Vagina (tissue), 2 donors: ENCODE measurements at places on chromosomes 12 and 14. TPM values are rescaled to one million over a fixed set of nuclear protein-coding genes. Genes with fewer than 3 reads are reported as not detected.

GRCh38 chr14:99351166-99352007 lies 79.4 kb upstream of the BCL11B start:
- no peak for DNase-seq

DNA sequence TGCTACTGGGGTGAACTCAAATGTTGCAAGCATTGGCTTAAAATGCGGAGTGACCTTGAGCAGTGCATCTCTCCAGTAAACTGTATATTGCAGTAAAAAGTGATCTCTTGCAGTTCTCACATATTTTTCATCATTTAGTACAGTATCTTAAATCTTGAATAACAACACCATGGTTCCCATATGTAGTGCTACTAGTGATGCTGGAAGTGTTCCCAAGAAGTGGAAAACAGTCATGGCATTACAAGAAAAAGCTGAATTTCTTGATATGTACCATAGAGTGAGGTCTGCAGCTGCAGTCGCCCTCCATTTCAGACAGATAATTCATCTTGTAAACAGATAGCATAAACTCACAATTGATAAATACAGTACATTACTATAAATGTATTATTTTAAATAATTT lies 42.9 kb upstream of the TSPAN8 start:
- no peak for DNase-seq

- DNase-seq, result peak; percentile 67
Measured at GRCh38 chr14:95835121-95835730, 41.4 kb upstream of the TUNAR start.

GRCh38 chr12:121522971-121523370 lies 57.9 kb downstream of the KDM2B start:
- DNase-seq, result no peak

DNA sequence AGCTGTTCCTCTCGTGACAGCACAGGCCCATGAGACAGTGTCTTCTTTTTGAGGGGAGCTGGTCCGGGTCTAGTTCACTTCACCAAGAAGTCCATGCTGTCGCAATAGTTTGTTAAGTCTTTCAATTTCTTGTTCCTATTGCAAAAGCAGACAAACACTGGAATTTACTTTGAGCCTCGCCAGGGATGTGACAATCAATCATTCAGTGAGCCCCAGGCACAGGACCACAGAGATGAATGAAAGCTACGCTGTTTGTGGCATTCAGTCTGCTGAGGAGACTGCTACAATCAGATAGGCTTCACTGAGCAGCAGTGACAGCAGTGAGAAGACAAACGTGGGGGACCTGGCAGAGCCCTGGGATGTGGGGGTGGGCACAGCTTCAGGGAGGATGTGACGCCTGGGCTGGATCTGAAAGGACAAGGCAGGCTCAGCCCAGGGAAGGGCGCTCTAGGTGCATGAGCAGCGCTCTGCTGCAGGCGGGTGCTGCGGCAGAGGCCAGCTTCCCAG lies 35.5 kb downstream of the TCTN1 start:
- DNase-seq, result no peak

- DNase-seq, result no peak
Measured at GRCh38 chr14:65164825-65165135, 62.5 kb upstream of the MAX start.

DNA sequence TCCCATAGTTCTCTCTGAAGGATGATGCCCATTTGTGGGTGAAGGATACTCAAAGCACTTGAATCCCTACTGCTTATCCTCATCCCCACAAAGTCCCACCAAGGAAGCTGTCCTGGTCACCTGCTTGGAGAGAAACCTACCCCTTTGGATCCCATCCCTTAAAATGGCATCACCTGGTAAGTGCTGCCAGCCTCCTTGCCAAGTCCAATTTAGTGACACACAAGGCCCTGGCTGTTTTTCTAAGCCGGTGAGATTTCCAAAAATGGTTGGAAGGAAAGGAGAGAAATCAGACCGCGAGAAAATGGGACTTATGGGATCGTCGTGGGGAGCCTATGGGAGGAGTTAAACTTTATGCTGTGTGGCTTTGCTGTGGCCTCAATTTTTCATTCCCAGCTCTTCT lies 358.2 kb downstream of the FUT8 start:
- DNase-seq, result no peak

- no peak for DNase-seq
Measured at GRCh38 chr14:63432888-63433552, 110.2 kb downstream of the PPP2R5E start.

DNA sequence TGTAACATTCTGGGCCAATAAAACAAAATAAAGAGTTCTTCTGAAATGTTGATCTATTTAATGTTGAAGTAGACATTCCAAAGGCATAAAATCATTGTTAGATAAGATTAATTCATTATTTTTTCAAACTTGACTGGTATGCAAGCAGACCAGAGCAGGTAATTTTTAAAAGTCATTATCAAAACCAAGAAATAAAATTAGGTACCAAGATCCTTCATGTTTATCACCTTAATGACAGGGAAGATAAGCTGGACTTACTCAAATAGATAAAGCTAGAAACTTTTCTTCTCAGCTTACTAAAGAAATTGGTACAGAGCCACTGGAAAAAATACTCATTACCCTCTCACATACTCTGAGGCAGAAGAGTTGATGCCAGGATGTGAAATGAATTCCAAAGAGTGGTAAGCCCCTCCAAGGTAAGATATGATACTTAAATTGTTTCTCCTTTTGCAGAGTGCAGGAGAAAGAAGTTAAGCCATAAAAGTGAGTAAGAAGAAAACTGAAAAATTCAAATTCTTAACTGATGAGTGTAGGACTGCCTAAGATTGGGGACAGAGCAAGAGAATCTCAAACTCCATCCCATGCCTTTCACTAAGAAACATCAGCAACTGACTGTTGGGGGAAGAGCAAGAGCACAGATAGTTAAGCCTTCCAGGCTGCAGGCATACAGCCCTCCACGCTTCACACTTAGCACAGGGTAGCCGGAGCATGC lies 111.9 kb downstream of the SLC41A2 start:
- no peak for DNase-seq

DNA sequence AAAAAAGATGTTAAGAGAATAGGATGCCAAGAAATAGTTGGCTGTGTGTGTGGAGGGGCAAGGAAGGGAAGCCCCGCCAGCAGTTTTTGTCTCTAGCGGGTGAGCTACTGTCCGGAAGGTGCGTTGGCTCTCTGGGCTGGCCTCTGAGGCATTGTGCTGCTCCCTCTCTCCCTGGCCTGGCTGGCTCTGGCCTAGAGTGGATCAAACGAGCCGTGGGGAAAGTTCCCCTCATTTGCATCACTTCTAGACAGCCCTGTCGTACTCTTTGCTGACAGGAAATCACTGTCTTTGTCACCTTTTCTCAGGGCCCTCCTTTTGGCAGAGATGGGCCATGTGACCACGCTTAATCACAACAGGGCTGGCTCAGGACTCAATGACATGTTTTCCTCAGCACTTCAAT lies 236.1 kb upstream of the NPAS3 start:
- no peak for DNase-seq

GRCh38 chr14:74325446-74325845 lies 22.7 kb upstream of the ABCD4 start:
- DNase-seq, result no peak

DNA sequence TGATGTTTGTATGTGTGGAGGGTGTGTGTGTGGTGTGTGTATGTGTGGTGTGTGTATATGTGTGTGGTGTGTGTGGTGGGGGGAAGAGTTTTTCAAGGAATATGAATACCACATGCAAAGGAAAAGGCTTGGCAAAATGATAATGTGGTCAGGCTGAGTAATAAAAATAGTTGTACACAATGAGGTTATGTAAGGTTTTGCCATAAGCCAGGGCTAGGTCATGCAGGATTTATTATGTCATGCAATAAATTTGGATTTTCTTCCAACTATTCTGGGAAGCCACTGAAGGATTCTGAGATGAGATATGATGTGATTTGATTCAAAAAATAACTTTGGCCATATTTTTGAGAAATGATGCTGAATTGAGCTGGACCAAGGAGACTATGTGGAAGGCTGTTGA lies 1191.6 kb upstream of the SEL1L start:
- no peak for DNase-seq

DNA sequence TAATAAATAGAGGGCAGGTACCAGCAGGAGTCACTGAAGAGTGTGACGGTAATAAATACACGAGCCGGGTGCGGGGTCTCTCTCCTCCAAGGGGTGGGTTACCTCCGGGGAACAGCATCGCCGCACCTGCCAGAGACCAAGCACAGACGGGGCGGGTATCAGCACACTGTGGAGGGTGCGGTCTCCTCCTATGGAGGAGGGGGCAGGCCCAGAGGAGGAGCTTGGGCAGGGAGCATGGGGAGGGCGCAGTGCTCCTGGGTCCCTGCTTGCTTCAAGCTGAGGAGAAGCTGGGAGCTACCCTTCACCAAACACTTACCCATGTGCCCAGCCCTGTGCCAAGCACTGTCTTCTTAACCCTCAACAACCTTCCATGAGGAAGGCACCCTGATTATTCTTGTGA lies 12.8 kb downstream of the PGF start:
- DNase-seq, result no peak

BMP4 gene
- 31.4 TPM for total RNA-seq

KCNC2 gene
- 0.25 TPM for total RNA-seq

CLEC6A gene
- not detected for total RNA-seq

TAS2R43 gene
- 7.1 TPM for total RNA-seq

OR6C70 gene
- total RNA-seq, result not detected
